Naive B cell (primary cell): ENCODE measurements at places on chromosomes 7 and 10.

DNA sequence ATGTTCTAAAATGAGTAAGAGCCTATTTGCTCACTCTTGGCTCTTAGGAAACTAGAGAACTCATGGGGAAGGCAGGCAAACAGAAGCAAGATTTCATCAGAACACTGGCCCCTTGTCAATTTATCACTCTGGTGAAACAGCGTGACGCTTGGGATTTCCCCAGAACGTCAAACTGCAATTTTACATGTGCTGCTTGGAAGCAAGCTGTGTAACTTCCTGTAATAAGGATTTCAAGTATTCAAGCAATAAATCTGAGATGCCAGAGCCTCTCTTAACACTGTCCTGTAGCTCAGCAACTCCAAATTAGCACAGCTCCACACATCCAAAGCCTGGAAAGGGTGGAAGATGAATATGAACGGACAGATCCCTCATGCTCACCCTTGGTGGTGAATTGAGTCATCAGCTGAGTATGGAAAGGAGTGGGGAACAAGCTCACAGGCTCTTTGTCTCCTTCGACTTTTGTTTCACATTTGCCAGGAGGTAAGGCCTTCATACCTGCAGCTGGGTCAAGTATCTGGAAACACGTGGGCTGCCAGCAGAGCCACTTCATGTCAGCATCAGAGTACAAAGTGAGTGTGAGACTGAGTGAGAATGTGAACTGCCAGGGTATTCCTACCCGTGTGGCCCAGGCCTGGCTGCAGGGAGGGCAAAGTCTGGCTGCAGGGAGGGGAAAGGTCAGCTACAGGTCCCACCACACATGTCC lies 140.4 kb upstream of the NAMPT start:
- H3K4me1 ChIP-seq, result peaks cover 8% of the 10 kb centered on the region
- H3K27me3 ChIP-seq, result peaks cover 17% of the 10 kb centered on the region
- H3K36me3 ChIP-seq, result no peaks in the 10 kb centered on the region
- peak; percentile 50 for DNase-seq

GRCh38 chr7:45601816-45602540 lies 27.8 kb downstream of the ADCY1 start:
- H3K4me3 ChIP-seq, result no peak overlapping the region
- no peak for DNase-seq
- H3K36me3 ChIP-seq, result no peaks in the 10 kb centered on the region
- H3K27me3 ChIP-seq, result no peaks in the 10 kb centered on the region
- H3K27ac ChIP-seq, result no peak overlapping the region

- H3K4me3 ChIP-seq, result no peak overlapping the region
- H3K36me3 ChIP-seq, result no peaks in the 10 kb centered on the region
- no peaks in the 10 kb centered on the region for H3K4me1 ChIP-seq
- no peaks in the 10 kb centered on the region for H3K27me3 ChIP-seq
- no peak for DNase-seq
Observed at GRCh38 chr7:93757426-93757825, 133.1 kb downstream of the TFPI2 start.

GRCh38 chr7:70674571-70675010 lies 457.4 kb upstream of the GALNT17 start:
- no peak overlapping the region for H3K4me3 ChIP-seq
- H3K27me3 ChIP-seq, result no peaks in the 10 kb centered on the region
- H3K36me3 ChIP-seq, result peaks cover 7% of the 10 kb centered on the region
- H3K27ac ChIP-seq, result no peak overlapping the region
- no peak for DNase-seq

DNA sequence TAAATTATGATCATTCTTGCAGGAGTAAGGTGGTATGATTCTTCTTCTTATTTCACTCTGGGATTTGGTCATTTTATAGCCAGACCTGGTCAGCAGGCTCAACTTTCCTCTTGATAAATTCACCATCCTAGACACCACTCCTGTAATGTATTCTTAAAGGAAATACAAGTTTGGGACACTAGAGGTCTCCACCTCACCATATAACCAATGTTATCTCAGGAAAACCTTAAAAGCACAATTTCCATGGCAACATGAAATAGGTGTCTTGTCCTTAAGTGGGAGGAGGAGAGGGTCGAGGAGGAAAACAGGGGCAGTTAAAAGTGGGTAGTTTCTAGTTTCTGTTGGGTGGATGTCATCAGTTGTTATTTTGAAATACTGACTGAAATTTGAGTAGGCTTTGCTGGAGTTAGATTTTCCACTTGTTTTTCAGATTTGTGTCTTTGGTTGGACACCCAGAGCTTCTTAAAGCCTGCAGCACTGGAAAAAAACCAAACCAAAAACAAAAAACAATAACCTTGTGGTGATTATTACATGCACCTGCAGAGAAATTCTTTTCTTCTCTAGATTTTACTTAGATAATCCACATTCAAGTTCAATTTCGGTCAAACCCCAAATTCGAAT lies 163.1 kb downstream of the PRKCQ start:
- H3K27ac ChIP-seq, result no peak overlapping the region
- DNase-seq, result peak; percentile 29
- peaks cover 4% of the 10 kb centered on the region for H3K27me3 ChIP-seq
- H3K4me3 ChIP-seq, result no peak overlapping the region
- H3K36me3 ChIP-seq, result no peaks in the 10 kb centered on the region
- H3K4me1 ChIP-seq, result no peaks in the 10 kb centered on the region

- no peaks in the 10 kb centered on the region for H3K27me3 ChIP-seq
- peak overlapping the region; percentile 27 for H3K27ac ChIP-seq
- peaks cover 93% of the 10 kb centered on the region for H3K4me1 ChIP-seq
- no peak for DNase-seq
- H3K4me3 ChIP-seq, result no peak overlapping the region
Observed at GRCh38 chr7:26332698-26333097, 41.0 kb downstream of the SNX10 start.

GRCh38 chr10:128517167-128517566 lies 390.9 kb upstream of the MKI67 start:
- no peaks in the 10 kb centered on the region for H3K4me1 ChIP-seq
- DNase-seq, result no peak
- H3K4me3 ChIP-seq, result no peak overlapping the region
- no peaks in the 10 kb centered on the region for H3K27me3 ChIP-seq
